Activated CD8-positive, alpha-beta memory T cell treated with anti-CD3 and anti-CD28 coated beads for 4 hours (primary cell): ENCODE measurements at places on chromosomes 11 and 22.

GRCh38 chr11:103736315-103737036, 300.0 kb upstream of the DDI1 start:
- no peak for DNase-seq

DNA sequence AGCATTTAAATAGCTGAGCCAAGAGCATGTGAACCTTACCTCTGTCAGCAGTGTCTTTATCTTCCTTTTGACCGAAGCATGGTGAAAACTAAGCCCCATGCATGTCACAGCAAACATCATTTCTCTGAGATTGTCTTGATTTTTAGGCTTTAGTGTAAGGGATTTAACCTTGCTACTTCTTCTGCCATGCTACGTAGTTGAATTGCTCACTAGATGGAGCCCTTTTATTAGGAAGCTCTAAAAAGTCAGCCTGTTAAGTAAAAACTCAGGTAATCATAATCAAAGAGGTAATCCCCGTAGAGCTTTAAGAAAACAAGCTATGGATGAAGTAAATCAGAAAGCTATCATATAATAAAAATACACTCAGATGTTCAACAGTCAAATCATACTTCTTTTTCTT, 149.5 kb downstream of the PGR start:
- no peak for DNase-seq

DNA sequence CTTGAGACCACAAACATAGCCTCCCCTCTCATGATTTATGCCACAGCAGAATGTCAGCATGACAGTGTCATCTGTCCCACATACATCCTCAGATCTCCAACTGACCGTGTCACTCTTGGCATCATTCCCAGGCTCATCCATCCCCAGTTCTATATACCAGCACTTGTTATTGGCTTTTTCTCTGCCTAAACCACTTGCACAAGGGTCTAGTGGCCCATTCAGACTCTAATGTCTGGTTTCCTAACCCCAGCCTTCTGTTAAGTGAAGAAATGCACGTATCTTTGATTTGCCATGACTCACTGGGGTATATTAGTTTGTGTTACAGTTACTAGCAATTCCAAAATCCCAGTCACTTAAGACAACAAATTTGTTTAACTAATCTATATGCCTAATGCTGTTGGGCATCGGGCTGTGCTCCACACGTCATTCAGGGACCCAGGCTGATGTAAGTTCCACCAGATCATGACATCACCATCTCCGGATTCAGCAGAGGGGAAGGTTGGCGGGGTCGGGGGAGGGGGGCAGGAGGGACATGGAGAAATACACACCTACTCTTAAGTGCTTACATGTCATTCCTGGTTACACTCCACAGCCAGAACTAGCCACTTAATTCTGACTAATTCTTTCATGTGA, 517.4 kb downstream of the BUD13 start:
- no peak for DNase-seq

- no peak for DNase-seq
Measured at GRCh38 chr11:121914508-121915059, 201.4 kb downstream of the BLID start.

- no peak for DNase-seq
Measured at GRCh38 chr11:59158206-59159068, 13.5 kb upstream of the DTX4 start.

DNA sequence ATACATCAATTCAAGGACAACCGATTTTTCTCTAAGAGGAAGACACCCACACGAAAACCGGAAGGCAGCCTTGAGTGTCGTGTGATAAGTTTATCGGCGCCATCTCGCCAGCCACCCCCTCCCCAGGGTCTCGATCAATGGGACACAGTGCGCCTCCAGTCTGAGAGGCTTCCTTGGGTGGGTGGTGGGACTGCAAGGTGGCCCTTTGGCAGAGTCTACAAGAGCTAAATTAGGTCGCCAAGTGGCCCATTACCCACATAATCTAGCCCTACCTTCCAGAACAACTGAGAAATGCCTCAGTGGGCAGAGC, 64.0 kb downstream of the CD6 start:
- no peak for DNase-seq

GRCh38 chr11:99268886-99269285, 248.1 kb downstream of the CNTN5 start:
- DNase-seq, result no peak

DNA sequence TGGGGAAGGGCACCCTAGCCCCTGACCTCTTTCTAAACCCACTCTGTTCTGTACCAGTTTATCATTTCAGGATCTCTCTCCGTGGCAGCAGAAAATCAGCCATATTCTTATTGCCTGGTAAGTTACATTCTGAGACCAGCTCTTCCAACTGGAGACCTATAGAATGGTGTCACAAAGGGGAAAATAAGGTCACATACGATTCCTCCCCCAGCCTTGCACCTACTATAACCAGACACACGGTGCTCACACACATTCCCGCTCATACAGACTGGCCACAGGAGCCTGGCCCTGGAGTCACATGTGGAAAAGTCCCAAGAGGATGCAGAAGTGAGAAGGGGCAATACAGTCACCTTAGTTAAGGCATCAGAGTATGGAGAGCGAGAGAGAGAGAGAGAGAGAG, 7.5 kb downstream of the MS4A8 start:
- no peak for DNase-seq

DNA sequence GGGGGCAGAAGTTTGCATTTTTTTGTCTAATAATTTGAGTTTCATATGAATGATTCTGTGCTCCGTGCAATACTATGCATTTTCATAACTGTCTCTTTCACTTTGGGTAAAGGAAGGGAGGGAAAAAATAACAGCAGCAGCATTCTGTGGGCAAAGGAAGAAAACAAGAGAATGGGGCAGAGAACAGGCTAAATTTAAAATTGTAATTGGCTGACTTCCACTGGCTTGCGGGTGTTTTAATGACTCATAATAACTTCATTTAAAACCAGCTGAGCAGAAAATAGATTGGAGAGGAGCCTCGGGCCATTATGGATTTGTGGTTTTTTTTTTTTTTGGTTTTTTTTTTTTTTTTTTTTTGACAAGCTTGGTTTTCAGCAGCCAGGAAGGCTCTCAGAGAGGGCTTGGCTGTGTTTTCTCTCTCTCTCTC, 107.4 kb downstream of the ZBTB16 start:
- DNase-seq, result no peak

- no peak for DNase-seq
Measured at GRCh38 chr22:21686193-21686608, 20.4 kb downstream of the PPIL2 start.

GRCh38 chr22:36027935-36028645, 534 bp downstream of the RBFOX2 start:
- no peak for DNase-seq

- DNase-seq, result no peak
Measured at GRCh38 chr11:81080476-81080875, 1639.6 kb upstream of the TENM4 start.

GRCh38 chr11:6632116-6633073, 13.2 kb upstream of the TPP1 start:
- no peak for DNase-seq

DNA sequence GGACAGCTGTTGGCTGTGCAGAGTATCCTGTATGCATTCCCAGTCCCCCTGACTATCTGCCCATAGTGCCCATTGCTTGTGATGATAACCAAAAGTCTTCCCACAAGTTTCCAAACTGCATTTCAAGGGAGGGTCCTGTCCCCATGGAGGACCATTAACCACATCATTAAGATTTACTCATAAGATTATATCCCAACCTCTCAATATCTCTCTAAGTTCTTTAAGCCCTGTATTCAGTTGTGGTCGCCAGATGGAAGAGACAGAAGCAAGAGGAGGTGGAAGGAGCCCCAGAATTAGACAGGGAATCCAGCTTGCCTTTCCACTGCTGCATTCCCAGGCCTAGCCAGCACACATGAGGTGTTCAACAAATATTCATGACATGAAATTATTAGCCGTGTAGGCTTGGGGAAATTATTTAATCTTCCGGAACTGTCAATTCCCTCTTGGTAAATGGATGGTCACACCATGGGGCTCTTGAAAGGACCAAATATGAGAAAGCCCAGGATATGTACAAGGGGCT, 42.6 kb upstream of the TIMP3 start:
- no peak for DNase-seq

- no peak for DNase-seq
Measured at GRCh38 chr11:121711236-121711635, 258.5 kb upstream of the SORL1-AS1 start.

DNA sequence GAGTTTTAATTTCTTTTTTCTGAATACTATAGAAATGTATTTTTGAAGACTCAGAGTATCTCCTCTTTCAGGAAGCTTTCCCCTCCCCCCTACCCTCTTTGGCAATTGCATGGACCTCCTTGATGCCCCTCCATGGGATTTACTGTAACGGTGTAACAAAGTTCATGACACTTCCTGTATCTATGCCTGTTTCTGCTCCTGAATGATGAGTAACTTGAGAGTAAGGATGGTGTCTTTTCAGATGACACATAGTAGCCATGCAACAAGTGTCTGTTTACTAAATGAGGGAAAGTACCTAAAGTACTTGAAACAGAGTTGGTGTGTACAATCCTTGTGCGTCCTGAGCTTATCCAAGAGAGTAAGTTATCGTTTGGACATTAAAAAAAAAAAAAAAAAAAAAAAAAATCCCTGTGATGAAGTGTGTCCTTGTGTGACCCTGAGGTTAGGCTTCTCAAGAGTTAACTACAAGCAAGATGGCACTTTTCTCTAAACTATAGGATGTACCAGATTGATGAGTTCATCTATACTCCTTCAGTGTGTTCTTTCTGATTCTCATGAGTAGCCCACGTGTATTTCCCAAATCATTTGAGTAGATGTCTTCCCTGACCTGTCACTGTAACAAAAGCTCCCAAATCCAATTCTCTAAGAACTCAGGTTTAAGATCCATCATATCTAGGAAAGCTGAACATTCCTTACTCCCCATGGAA, 7.4 kb downstream of the ETS1 start:
- no peak for DNase-seq

DNA sequence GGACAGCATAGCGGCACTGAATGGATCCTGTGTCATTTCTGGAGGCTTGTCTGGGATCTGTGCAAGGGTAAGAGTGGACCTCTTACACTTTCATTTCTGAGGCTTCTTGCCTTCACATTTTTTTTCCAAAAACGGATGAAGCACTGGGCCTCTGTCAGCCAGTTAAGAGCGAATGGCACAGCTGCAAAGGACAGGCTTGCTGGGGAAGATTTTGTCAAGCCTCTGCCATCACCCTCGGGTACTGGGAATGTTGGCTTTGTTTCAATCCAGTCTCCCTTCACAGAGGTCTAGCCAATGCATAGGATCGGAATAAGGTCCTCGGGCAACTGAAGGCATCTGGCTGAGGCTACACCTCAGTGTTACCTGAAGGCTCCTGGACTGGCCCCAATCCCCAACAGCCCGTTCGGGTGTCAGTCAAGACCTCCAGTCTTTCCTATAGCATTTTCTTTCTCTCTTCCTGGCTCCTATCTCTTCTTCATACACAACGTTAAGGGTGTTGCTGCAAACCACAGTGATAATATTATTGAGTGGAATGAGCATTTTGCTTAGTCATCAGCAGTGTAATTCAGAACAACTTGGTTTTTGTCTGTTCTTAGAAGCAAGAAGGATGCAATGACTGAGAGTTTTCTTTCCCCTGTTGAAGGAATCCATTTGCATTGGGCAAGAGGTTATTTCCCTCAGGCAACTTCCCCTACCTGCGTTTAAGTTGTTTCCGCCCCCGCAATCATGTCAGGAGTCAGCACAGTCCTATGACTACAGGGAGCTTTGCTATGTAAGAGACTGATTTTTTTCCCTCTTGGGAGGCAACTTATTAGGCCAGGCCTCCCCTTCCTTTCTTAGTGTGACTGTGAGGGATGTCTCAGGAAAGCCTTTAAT, 22.8 kb downstream of the NPAT start:
- DNase-seq, result no peak

DNA sequence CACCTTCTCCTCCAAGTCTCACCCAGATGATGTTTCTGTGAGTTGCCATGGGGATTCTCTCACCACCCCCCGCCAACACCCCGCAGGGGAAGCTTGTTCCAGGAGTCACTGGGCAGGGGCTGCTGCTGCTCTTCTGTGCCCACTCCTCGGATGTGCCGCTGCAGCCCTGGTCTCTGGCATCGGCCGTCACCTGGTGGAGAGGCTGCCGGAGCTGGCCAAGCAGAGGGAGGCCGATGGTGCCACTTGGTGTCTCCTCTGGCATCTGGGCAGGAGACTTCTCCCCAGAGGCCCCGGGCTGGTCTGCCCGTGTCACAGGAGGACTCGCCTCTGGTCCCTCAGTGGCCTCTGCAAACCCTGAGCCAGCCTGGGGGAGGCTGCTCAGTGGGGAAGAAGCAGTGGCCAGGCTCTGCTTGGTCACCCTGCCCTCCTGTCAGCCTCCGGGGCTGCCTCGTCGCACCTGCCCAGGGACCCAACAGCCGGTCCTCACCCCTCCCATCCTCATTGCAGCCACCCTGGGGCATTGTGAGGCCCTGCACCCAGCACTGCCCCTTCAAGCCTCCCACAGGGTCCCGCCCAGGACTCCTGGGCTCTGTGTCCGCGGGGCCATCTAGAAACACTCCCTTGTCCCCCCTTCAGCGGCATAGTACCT, 424 bp upstream of the ADORA2A start:
- no peak for DNase-seq

DNA sequence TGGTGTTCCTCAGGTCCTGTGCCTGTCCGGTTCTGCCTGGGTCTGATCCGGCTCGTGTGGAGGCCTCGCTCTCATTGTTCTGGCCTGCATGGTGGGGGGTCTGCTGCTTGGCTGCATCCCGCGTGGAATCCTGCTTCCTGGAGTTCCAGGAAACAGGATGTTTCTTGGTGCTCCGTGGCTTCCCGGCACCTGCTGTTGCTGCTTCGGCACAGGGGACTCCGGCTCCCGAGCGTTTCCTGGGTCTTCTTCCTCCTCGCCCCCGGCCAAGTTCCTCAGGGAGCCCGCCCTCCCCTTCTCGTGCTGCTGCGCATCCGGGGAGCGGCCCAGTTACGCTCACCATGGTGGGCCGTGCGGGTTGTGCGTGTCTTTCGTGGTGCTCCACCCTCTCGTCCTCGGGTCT, 29.9 kb downstream of the GLB1L2 start:
- DNase-seq, result no peak

DNA sequence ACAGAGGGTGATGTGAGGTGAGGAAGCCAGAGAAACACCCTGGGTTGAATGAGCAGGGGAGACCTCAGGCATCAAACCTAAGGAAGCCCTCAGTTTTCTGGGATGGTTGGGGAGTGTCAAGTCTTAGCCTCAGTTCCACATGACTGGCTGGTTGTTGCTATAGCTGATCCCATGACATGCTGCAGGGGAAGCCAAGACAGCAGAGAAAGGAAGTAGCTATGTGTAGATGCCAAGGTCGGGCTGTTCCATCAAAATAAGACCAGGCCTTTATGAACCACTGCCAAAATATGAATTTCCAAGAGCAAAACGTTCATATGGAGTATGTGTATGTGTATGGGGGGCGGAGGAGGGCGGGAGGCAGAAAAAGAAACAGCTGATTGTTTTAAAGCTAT, 11.6 kb downstream of the CD59 start:
- DNase-seq, result no peak
